ENCODE measurements at places on chromosomes 12 and 14. TPM values are rescaled to one million over a fixed set of nuclear protein-coding genes. Genes with fewer than 3 reads are reported as not detected.

The TCL1B gene
- total RNA-seq: not detected

The GPRC5D gene
- total RNA-seq: not detected

- no peak for DNase-seq
Measured at GRCh38 chr14:32230695-32231280, 27.7 kb upstream of the RNU6-8 start.

GRCh38 chr12:2229661-2230539 is 177.1 kb downstream of the CACNA1C start:
- DNase-seq: peak; percentile 41

DNA sequence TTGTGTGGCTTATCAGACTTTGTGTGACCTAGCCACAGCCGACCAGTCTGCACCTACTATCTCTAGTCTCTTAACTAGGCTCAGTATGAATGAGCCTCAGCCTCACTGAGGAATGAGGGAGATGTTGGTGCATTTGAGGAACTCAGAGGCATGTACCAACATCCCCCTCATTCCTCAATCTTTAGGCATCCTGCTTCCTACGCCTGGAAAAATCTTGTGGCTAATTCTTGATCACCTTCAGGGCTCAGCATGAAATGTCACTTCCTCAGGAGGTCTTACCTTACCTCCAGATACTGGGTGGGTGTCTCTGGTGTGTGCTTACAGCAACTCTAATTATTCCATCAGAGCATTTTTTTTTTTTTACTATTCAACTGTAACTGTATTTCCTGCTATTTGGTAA is 148.8 kb upstream of the TMCC3 start:
- DNase-seq: no peak

DNA sequence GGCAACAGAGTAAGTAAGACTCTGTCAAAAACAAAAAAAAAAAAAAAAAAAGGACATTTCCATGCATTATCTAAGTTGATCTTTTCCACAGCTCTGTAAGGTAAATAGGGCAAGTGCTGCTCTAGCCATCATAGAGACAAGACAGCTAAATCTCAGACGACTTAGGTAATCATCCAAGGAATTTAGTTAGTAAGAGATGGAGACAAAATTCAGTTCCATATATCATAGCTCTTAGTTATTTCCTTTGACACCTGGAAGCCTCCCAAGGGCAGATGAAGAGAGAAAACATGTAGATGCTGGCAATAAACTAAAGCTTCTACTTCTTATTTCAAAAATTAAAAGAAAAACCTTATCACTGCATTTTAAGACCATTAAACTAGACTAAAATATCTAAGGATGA is 48.7 kb downstream of the ST8SIA1 start:
- DNase-seq: no peak

DNA sequence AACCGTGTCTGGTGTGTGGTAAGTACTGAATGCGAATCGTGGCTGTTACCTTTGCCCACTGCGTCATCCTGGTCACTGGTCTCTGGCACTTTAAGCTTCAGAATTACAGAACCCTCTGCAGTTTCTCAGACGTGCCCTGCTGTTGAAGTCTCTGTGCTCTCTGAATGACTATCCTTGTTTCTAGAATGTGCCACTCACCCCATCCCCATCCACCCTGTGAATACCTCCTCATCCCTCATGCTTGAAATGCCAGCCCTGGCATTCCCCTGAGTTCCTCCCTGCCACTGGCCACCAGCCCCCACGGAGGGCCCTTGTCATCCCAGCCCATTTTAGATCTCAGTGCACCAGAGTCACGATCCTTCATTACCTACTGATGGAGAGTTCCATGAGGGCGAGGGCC is 21.3 kb downstream of the TPCN1 start:
- DNase-seq: no peak
